ENCODE measurements at places on chromosomes 7 and 10.

- DNase-seq = no peak
These were observed 577.7 kb upstream of the AUTS2 start for GRCh38 chr7:69020536-69020935.

DNA sequence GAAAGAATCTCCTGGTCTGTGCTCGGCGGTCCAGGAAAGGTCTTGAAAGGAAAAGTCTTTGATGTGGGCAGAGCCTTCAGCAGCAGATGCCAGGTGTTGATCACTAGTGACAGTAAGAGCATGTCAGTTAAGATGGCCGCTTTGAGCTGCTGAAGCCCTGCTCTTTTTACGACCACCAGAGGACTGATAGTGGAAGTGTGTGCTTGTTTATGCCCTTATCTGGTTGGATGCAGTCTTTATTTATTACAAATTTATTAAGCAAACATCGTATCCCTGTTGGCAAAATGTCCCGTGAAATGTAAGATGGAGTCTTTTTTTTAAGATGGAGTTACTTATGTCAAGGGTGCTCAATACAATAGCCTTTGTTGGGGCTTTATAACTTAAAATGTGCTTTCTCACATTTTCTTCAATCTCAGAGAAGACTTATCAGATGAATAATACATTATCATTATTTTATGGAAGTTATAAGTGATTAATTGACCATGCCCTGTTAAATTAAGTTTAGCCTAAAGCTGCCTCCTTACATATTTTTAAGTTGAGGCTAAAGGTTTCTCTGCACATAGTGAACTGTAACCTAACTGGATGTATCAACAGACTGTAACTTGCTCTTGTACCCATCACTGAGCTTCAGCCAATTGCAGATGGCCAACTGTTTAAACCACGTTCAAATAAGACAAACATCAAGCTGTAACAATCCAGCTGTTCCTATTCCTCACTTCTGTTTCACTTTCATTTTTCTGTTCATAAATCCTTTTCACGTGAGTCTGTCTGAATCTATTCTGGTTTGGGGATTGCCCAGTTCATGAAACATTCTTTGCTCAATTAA, 97.4 kb upstream of the PIK3CG start:
- DNase-seq = peak; percentile 91

- peak; percentile 37 for DNase-seq
These were observed 856 bp downstream of the ARHGAP21 start for GRCh38 chr10:24722676-24723385.

GRCh38 chr7:73954181-73954580, 73.8 kb upstream of the ELN start:
- no peak for DNase-seq

DNA sequence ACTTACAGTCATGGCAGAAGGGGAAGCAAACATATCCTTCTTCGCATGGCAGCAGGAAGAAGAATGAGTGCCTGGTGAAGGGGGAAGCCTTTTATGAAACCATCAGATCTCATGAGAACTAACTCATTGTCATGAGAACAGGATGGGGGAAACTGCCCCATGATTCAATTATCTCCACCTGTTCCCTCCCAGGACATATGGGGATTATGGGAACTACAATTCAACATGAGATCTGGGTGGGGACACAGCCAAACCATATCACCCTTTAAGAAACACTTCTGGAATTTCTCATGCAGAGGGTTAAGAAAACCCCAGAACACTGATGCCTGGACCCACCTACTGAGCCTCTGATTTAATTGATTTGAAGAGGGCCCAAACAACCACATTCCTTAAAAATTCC, 63.3 kb upstream of the DNAJB12 start:
- DNase-seq = no peak

DNA sequence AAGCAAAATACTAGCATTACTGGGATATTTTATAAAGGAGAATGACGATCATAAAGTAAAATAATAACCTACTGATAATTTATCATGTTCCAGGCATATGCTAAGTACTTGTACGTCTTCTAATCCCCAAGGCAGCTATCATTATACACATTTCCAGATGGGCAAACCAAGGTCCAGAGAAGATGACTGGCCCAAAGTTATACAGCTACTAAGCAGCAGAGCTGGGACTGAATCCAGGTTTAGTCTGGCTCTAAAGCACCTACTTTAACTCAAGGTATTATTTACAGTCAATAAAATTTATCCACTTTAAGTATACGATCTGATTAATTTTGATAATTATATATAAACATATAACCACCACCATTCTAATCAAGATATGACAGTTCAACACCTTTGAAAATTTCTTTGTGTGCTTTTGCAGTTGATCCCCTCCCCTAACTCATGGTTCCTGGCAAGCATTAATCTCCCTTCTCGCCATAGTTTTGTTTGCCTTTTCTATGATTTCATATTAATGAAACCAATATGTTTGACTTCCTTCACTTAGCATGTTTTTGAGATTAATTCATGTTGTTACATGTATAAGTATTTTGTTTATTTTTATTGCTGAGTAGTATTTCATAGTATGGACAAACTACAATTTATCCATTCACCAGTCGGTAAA, 126.7 kb downstream of the CPEB3 start:
- DNase-seq = no peak

GRCh38 chr10:10490581-10490980, 527.1 kb upstream of the CELF2 start:
- no peak for DNase-seq

GRCh38 chr7:123494193-123494796, 40.1 kb downstream of the IQUB start:
- peak; percentile 49 for DNase-seq

DNA sequence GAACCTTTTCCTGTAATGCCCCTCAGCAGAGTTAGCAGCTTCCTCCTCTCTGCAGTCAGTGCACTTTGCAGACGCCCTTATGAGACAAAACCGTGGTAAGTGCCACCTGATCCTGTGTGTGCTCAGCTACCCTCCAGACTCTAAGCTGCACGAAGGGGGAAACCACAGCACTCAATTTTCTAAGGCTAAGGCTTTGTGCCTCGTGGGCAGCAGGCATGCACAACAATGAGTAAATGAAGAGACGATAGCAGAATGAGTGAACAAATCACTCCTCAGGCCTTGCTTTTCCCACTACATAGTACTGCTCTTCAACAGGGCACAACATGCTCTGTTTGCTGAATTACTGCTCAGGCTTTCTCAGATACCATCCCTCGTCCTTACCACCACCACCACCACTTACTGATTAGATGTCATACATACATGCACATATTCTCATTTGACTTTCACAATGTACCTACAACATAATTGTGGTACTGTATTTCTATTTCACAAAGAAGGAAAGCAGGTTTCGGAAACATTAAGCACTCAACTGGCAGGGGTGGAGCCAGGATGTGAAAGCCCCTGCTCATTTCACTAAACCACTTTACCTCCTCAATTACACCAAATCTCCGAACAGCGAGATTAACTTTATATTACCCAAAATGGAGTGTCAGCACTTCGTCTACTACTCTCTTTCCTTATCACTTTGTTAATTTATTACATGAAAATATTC, 85.4 kb downstream of the ICA1 start:
- DNase-seq = peak; percentile 45

GRCh38 chr10:132693676-132694075, 92.3 kb downstream of the NKX6-2 start:
- no peak for DNase-seq

- no peak for DNase-seq
These were observed 71.4 kb downstream of the TMEM270 start for GRCh38 chr7:73932364-73932763.

DNA sequence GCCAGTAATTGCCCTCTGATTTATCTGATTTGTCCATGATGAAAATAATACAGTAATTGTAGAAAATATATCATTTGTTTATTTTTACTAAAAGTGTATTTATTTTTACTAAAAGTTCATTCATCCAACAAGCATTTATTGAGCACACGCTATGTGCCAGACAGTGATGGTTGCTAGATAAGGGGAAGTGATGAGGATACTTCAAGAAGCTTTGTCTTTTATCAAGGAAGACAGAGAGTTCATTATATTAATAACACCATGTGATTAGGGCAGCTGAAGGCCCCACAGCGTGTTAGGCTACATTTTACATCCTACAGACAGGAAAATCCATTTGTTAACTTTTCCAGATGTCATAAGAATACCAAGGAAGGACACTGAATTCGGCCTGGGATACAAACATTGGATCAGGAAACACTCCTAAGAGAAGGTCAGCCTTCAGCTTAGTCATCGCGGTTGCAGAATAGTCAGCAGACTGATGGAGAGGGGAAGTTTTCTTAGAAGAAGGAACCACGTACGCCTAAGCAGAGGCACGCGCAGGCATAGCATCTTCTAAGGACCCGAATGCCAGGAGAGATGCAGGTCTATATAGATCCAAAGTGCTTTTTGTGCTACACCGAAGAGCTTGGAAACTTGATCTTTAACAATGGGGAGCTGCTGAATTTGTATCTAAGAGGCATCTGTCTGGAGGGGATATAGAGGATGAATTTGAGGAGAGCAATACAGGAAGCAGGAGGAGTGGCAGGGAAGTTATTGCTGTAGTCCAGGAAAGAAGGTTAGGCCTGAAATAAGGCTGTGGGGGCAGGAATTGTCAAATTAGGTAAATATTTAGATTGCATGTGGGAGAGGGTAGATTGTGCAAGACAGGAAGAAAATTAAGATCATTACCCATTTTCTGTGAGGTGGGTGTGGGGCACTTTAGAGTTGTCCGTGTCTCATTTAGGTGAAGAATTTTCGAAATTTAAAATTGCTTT, 85.7 kb downstream of the LRGUK start:
- peak; percentile 91 for DNase-seq

DNA sequence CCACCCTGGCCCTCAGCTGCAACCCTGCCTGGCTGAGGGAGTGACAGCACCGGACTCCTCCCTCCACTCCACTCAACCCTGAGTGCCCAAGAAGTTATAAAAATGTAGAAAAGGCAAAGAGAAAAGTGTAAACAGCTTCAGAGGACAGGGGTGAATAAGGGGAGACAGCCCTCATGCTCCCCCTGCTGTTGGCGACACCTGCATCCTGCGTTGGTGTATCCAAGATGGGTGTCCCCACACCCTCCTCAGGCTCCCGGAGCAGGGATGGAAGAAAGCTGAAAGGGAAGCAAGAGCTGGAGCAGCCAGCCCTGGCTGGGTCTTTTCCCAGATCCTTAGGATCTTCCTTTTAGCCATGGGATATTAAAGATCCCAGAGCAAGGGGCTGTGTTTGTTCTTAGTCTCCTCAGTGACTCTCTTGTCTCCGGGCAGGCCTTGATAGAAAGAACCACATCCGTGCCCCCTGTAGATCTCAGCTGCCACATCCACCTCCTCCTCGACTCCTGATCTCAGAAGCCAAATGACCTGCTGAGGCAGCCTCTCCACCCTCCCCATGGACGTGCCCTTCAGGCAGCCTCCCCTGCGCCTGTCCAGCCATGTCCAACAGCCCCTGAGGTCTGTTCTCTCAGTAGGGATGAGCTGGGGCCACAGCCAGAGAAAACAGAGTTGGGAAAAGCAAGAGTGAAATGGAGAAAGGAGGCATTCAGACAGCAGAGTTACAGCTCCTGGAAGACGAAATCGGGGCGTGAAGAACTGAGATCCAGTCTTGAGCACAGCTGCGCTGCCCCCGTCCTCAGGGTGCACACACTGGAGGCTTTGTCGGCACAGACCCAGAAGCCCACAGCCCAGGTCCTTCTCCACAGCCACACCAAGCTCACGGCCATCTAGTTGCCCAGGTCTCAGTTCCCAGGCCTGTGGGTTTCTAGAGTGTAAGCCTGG, 6.8 kb downstream of the FAM131B start:
- no peak for DNase-seq

GRCh38 chr7:139060695-139061237, 24.9 kb upstream of the ZC3HAV1L start:
- no peak for DNase-seq

- peak; percentile 96 for DNase-seq
These were observed at the start of gene TPK1 for GRCh38 chr7:144835652-144836544. Gene TPK1, minus strand, starts transcription at chr7:144836053. Its CDS starts 451 bp downstream, at chr7:144835602.

DNA sequence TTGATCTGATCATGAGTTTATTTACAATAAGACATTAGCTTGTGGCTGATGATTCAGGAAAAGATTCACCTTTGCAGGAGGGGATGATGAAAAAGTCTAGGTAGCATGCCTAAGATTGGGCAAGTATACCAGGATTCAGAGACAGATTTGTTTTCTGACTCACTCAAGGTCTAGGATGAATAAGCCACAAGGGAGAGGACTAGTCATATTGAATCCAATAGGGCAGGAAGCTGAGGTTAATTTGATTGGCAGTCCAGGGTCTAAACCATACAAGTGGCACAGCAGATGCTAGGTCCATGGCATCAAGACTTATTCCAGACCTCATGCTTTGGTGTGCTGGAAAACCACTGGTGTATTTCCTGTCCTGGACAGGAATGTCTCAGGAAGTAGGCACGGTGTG, 1133.4 kb downstream of the XPNPEP1 start:
- DNase-seq = no peak

- DNase-seq = no peak
These were observed 210.7 kb downstream of the ADK start for GRCh38 chr10:74361678-74362077.

GRCh38 chr10:117005527-117006055, 604 bp upstream of the SHTN1 start:
- DNase-seq = no peak

- DNase-seq = no peak
These were observed 12.4 kb upstream of the SORBS1 start for GRCh38 chr10:95573527-95573926.

DNA sequence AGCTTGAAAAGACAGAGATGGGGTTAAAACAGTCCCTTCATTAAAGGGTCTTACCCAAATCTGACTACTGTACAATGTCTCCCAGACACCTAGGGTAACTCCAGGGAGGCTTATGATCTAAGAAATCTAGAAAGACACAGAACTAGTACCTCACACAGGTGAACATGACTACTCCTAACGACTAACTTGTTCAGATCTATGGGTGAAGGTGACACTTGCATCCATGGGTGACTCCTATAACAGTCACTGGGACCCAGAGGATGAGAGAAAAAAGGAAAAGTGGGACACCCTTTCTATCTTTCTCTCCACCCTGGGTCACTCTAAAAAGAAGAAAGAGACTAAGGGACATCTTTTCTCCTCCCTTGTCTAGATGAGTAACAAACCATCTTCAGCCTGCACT, 19.2 kb downstream of the AKR1C8 start:
- no peak for DNase-seq

DNA sequence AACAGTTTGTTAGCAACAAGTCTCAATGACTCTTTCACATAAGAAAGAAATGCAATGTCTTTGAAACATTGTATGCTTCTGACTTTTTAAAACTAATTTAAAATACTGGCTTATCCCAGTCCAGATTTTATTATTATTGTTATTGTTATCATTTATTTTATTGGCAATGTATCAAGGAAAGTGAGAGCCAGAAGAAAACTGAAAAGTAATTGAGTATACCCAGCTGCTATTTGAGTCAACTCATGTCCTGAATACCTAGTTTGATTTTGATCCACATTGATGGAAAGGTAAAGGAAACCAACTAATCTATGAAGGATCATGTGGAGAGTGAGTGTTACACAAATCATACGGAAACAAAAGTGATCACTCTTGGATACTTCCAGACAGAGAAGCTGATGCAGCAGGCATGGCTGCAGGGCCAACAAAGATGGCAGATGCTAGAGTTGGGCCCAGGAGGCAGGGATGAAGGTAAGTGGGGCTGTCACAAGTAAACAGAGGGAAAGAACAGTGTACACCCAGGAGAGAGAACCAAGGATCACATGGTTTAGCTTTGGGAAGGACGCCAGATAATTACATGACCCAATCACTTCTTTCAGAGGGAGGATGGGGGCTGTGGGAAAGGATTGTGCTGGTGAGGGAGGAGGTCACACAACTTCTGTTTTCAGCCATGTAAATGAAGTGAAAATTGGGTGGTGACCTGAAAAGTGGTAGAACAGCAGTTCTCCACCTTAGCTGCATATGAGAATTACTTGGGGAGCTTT, 179.2 kb upstream of the NAMPT start:
- no peak for DNase-seq

GRCh38 chr10:102172288-102172687, 20.1 kb downstream of the NOLC1 start:
- DNase-seq = no peak

- peak; percentile 48 for DNase-seq
These were observed 51.2 kb upstream of the GTF2I start for GRCh38 chr7:74606101-74606908.
